ENCODE measurements at places on chromosomes 11 and 22. TPM values are rescaled to one million over a fixed set of nuclear protein-coding genes. Genes with fewer than 3 reads are reported as not detected.

LTBP3 gene
- total RNA-seq = 6.8 TPM

OR52I2 gene
- total RNA-seq = not detected

KLHDC7B gene
- 9.8 TPM for total RNA-seq

UBASH3B gene
- 3.9 TPM for total RNA-seq

SYTL2 gene
- 0.69 TPM for total RNA-seq

NXPE2 gene
- total RNA-seq = not detected

DENND6B gene
- total RNA-seq = 2.7 TPM

TMPRSS5 gene
- total RNA-seq = not detected

IL18 gene
- not detected for total RNA-seq

OR5P2 gene
- total RNA-seq = not detected

OR6X1 gene
- total RNA-seq = not detected

GNAZ gene
- total RNA-seq = 33.8 TPM

SYCE3 gene
- total RNA-seq = not detected

SLC22A8 gene
- not detected for total RNA-seq

GNG3 gene
- total RNA-seq = not detected

KDM4E gene
- total RNA-seq = not detected

MED15 gene
- total RNA-seq = 36.9 TPM

HIC2 gene
- 5.8 TPM for total RNA-seq

NEU3 gene
- total RNA-seq = 133 TPM

NEFH gene
- total RNA-seq = not detected

DEFB131B gene
- not detected for total RNA-seq

MS4A6A gene
- not detected for total RNA-seq

C11orf52 gene
- total RNA-seq = not detected

Data from Karpas-422 (cell line).